HTR-8/SVneo (cell line): ENCODE measurements at places on chromosomes 1 and 21.

- DNase-seq, result peak; percentile 3
Observed at GRCh38 chr1:176205332-176205914, 1.7 kb downstream of the COP1 start.

- DNase-seq, result no peak
Observed at GRCh38 chr1:50112193-50112592, 3.5 kb downstream of the ELAVL4 start.

DNA sequence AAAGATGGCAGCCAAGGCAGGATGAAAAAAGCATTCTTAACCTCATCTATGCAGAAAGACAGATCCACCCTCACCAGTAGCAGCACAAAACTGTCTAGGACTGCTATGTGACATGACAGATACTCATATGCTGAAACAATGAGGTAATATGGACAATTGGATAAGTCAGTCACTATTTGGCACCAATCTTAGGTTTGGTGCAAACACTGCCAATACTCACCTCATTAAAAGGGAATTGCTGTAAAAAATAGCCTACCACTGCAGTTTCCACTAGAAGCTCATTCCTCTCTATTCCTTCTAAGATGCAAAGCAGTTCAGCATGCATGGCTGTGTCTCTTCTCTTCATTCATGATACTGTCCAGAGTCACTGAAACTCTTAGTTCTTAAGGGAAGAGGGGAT, 91.7 kb downstream of the TBX15 start:
- DNase-seq, result no peak

GRCh38 chr1:182200025-182200812, 138.7 kb upstream of the ZNF648 start:
- no peak for DNase-seq

DNA sequence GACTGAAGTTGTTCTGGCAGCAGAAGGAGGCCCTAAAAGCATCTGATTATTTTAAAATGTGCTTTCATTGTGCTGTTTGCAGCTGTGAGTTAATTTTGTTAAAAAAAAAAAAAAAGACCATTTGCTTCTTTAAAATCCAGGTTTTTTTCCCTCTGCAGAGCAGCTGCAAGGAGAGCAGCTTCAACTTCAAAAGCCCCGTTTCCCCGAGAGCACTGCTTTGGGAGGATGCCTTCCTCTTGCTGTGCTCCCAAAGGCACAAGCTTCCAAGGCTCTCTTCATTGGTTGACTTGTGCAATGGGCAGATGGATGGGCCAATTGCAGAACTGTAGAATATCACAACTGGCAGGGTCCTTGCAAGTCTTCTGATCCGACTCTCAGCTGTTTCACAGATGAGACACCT, 459.2 kb upstream of the PKN2 start:
- no peak for DNase-seq

GRCh38 chr1:224540535-224540934, 75.6 kb upstream of the CNIH3 start:
- no peak for DNase-seq

GRCh38 chr1:59071289-59071688, 225.6 kb upstream of the FGGY start:
- no peak for DNase-seq
